ENCODE measurements at places on chromosomes 7 and 10.
A peak's percentile ranks its signal among the peaks of the same experiment; 100 is the strongest.

DNA sequence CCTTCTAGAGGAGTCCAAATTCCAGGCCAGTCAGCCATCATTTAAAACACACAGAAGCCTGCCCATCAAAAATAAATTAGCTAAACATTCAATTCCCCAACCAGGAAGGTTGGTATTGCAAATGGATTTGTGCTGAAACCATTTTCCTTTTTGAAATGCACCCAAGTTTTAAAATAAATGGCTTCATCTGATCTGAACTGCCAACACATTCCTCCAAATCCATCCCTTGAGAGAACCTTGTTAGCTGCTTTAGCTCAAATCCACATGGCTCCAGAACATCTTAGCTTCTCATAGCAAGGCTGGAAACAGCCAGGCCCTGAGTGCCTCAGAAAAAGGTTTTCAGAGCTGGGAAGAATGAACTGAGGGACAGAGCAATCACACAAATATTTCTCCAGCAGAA, 306.3 kb downstream of the FZD1 start:
- DNase-seq, result no peak

DNA sequence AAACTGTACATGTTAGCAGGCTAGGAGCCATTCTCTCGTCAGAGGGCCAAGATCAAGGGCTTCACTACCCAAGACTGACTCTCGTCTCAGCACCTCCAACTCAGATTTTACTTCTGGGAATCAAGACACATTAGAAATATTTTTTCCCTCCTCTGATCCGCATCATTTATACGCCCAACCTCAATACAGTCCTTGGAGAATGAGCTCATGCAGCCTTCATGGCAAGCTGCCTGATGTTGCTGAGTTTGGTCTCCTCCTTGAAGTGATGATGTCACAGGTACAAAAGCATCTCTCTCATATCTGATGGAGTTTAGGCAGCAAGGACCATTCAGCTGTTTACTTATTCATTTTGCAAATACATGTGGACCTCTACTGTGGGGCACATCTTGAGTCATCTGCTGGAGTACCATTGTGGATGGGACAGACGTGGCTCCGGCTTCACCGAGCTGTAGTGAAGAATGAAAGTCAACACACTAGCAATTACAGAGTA, 114.0 kb downstream of the BMPER start:
- DNase-seq, result no peak

DNA sequence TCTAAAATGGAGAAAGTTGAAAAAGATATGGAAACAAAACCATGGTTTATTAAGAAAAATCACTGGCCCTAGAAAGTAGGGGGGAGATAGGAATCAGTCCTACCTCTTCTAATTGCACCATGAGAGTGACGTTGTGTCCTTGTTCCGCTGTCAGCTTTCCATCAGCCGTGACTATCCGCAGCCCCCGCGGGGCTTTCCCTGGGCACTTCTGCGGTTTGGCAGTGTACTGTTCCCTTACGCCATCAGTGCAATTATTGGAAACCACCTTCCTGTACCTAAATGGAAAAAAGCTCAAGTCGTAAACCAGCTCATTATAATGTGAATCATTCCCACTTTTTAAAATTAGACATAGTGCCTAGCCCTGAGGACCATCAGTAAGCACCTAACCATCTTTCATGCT, 512.2 kb downstream of the SORCS1 start:
- DNase-seq, result no peak

- no peak for DNase-seq
These were observed 59.6 kb downstream of the ATOH7 start for GRCh38 chr10:68172324-68172723.

- no peak for DNase-seq
These were observed 304.8 kb downstream of the GFRA1 start for GRCh38 chr10:115968236-115968635.

DNA sequence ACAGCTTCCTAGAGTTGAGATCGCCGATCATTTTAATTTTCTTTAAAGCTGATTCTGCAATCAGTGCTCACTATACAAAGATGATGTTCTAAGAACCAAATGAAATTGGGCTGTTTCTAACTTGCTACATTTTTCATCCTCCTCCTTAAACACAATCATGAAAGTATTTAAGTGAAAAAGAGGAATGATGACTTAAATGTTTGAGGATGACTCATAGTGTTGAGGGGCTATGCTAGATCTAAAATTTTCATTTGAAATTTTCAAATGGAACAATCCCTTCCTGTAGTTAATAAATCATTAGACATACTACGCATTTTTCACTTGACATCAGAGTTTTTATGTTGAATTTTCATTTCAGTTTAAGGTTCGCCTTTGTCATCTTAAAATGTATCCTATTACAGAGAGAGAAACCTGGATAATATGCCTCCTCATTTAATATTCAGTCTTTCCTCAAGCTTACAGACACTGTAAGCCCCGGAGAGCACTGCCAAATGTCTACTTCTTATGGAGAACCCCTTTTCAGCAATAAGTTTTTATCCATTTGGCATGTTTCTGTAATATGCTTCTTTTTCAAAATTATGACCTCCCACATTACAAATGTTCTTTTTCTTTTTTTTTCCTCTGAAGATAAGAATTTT, 499.6 kb downstream of the MAGI2 start:
- DNase-seq, result no peak

DNA sequence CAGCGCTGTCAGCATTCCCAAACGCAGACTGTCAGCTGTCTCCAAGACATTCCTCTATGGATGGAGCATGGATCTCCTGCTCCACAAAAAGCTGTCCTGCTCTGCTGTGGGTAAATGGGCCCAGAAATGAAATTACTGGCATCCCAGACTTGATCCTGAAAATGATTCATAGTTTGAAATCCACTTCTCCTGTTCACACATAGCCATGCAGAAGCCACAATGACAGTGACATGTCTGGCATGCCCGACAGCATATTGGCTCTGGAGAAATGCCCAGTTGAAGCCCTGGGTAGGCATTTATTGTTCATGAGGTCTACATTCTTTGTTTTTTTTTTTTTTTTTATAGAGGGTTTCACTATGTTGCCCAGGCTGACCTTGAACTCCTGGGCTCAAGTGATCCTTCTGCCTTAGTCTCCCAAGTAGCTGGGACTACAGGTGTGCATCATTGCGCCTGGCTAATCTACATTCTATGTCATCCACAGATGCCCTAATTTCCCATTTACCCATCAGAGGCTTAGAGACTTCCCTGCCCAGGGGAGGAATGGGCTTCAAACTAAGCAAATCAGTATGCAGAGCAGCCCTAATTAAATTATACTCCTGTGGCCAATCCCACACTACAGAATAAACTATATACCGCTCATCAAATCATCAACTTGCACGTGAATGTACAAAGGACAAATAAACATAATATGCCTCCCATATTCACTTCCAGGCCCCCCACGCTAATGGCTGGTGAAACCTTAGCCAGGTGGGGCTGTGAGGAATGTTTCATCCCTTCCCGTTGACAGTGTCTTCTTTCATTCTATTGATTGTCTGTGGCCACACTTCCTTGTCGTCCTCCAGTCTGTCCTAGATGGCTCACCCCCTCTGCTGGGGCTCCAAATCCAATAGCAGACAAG, 61.8 kb upstream of the EEPD1 start:
- no peak for DNase-seq

- DNase-seq, result no peak
These were observed 2.0 kb downstream of the C10orf105 start for GRCh38 chr10:71717551-71717951.

DNA sequence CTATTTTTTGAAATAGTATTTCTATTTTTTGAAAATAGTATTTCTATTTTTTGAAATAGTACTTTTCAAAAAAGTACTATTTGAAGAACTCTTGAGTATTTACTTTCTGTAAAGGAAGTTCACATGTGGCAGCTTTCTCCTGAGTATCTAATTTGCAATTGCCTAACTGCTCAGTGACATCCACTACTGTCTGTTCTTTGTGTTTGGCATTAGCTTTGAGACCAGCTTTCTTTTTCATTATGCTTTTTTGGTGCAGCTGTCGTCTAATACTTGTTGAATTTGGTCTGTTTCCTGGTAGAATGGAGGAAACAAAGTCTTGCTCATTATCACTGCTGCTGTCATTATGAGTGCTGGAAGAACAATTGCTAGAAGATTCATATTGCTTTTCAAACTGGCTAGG, 99.1 kb downstream of the BMPR1A start:
- DNase-seq, result no peak

GRCh38 chr7:102045681-102046372, 228.4 kb downstream of the CUX1 start:
- DNase-seq, result no peak

- no peak for DNase-seq
These were observed 129.7 kb upstream of the COBL start for GRCh38 chr7:51446356-51446755.

- no peak for DNase-seq
These were observed 16.5 kb downstream of the CDC123 start for GRCh38 chr10:12212454-12212853.

- no peak for DNase-seq
These were observed 25.2 kb downstream of the OGDH start for GRCh38 chr7:44631458-44632115.

DNA sequence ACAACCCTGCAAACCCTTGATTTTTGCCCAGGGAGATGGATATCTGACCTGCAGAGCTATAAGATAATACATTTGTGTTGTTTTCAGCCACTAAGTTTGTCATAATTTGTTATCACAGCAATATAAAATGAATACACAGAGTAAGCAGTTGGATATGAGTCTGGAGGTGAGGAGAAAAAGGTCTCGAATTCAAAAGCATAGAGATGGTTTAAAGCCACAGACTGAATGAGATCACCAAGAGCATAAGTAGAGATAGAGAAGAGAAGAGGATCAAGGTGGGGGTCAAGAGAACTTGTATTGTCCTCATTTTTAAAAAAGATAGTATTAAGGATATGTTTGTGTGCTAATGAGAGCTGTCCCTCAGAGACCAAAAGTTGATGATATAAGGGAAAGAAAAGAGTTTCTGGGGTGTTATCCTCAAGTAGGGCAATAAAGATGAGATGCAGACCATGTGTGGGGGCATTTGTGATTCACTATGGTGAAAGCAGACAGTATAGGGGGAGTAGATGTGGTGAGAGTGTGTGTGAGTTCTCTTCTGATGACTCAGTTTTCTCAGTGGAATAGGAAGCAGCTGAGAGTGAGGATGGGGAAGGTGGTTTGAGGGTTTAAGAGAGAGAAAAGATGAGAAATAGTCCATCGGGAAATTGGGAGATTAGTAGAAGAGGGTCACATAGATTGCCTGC, 25.8 kb upstream of the PCGF5 start:
- DNase-seq, result no peak

- DNase-seq, result no peak
These were observed 74.0 kb downstream of the ARID5B start for GRCh38 chr10:61975391-61975932.

GRCh38 chr7:28228396-28228795, 47.8 kb upstream of the JAZF1 start:
- no peak for DNase-seq

GRCh38 chr7:113247198-113247597, 128.8 kb upstream of the SMIM30 start:
- no peak for DNase-seq

DNA sequence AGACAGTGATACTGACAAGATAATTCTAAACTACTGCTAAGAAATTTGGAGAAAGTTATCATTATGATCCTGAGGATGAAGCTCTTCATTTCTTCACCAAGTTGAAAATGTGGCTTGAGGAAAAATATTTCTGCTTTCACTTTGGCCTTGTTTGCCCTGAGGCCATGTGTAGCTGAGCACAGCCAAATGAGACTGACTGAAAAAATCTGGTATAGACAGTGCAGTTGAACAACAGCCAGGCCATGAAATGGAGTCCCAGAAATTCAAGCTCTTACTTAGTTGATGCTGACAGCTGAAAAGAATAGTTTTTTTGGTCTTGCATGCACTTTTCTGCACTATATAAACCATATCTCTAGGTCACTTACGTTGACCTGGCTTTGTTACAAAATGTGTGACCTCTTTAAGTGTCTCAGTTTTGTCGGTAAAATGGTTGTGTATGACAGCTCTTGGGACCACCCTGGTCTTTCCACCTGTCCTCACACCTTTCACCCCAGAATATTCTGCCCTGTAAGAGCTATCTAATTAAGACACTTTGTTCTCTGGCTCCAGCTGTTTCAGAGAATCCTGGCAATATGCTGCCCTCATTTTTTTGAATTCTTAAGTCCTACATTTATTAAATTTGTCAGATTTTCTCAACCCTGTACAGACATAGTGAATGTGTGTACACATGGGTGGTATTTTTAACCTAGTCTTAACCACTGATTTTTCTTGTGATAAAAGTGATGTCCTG, 91.3 kb downstream of the CD36 start:
- no peak for DNase-seq

GRCh38 chr7:82442492-82443035, 1.0 kb downstream of the CACNA2D1 start:
- no peak for DNase-seq

DNA sequence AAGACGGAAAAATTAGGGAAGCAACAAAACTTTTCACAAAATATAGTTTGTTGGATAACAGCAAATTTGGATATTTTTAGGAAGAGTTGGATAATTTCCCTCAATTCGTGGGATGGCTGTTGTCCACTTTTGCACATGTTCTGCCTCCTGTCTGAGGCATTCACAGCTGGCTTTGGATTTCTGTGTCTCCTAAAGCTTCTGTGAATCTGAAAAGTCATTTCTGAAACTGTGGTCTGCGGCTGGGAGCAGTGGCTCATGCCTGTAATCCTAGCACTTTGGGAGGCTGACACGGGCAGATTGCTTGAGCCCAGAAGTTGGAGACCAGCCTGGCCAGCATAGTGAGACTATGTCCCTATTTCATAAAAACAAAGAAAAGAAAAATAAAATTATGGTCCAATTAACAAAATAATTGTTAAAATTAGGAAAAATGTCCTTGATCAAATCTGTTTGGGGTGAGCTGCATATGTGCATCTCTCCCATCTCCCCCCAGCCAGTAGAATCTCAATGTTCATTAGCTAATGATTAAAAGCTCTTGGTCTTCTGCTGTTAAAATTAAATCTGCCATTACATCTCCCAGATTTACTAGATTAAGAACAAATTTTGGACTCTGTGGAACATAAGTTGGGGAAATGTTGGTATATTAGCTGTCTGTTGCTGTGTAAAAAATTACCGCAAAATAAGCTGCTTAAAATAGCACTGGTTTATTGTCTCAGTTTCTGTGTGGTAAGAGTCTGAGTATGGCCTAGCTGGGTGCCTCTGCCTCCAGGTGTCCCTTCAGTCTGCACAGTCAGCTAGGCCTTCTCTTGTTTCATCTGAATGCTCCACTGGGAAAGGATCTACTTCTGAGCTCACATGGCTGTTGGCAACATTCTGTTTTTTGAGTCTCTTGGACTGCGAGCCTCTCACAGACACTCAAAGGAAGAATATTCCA, 332.0 kb upstream of the FZD1 start:
- no peak for DNase-seq

- no peak for DNase-seq
These were observed 16.3 kb upstream of the SLC29A4 start for GRCh38 chr7:5266191-5267028.

DNA sequence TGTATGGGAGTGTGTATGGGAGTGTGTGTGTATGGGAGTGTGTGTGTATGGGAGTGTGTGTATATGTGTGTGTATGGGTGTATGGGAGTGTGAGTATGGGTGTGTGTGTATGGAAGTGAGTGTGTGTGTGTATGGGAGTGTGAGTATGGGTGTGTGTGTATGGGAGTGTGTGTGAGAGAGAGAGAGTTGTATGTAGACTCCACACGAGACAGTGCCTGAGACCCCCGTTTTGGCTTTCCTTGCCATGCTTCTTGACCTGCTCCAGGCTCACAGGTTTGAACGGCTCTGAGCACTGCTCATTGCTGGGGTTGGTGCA, 49.7 kb downstream of the COL17A1 start:
- no peak for DNase-seq

GRCh38 chr7:51430480-51431086, 114.0 kb upstream of the COBL start:
- peak; percentile 3 for DNase-seq
